ENCODE measurements at places on chromosomes 5 and 9.

DNA sequence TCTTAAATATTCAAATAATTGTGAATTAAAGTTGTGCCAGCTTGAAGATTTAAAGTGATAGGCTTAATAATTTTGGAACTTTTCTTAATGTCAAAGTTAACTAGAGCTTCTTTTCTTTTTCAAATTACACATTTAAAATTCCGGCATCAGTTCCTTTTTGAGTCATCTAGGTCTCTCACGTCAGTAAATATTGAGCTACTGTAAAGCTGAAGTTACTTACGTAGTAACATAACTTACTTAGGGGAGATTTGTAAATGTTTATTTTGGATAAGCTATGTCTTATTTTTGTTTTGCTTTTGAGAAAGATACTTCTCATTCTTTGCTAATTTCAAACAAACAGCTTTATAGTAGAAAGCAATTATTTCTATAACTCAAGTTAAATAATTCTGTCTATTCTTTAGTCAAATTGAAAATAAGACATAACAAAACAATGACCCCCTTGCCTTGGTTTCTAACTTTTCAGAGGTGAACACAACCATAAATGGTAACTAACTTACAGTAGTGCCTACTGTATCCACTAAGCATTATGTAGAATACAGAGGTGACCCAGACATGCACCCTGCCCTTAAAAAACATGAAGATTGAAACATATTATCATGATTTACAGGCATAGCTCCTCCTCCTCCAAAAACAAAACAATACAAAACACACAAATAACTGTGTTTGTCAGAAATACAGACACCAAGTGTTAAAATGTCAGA is 29.8 kb downstream of the CD274 start:
- no peak for DNase-seq

GRCh38 chr5:97022898-97023297 is 87.0 kb downstream of the LNPEP start:
- DNase-seq: no peak

DNA sequence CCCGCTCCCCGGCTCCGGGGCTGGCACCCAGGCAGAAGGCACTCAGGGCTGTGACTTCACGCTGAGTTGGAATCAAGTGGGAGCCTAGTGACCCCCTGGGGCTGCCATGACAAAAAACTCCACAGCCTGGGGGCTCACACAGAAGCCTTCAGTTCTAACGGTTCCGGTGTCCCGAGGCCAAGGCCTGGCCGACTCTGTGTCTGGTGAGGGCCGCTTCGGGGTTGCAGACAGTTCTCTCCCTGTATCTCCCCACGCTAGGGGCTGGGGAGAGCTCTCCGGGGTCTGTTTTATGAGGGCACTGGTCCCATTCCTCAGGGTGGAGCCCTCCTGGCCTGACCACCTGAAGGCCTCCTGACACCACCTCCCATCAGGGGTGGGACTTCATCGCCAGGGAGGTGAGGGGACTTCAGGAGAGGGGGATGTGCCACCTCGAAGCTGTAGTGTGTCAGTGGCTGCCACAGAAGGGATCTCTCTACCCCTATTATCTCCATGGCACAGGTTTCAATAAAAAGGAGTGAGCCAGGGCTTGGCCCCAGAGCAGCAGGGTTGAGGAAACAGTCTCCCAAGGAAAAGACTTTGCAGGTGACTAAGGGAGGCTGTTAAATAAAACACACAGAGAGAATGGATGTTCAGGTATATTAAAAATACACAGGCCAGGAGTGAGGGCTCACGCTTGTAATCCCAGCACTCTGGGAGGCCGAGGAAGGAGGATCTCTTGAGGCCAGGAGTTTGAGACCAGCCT is 1.5 kb upstream of the SLC6A3 start:
- DNase-seq: no peak

DNA sequence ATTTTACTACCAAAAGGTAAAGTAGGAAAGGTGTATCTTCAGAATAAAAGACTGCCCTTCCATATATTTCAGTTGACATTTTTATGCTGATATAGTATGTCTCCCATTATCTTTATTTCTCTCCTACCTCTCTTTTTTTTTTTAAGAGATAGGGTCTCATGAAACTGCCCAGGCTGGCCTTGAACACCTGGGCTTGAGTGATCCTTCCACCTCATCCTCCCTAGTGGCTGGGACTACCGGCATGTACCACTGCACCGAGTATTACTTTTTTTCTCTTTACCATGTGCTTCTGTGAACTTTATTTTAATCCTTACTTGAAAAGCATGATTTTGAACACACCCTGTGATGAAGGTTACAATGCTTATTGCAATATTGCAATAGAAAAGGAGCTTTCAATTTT is 42.7 kb downstream of the NIPBL start:
- DNase-seq: no peak

DNA sequence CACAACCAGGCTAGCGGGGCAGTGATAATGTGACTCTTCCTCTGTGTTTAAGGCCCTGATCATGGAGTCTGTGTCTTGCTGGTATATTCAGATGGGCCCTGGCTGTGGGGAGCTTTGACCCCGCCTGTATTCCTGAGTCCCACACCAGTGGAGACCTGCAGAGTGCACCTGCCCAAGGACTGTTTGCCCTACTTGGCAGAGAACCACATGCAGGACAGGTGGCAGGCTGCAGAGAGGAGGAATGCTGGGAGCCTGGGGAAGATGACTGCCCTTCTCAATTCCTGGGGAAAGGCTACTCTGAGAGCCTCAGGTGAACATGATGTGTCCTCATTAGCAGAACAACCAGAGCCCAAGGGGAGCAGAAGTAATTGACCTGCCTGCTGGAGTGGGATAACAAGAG is 36.2 kb downstream of the IARS1 start:
- no peak for DNase-seq

GRCh38 chr5:126446498-126447224 is 23.5 kb downstream of the GRAMD2B start:
- no peak for DNase-seq

DNA sequence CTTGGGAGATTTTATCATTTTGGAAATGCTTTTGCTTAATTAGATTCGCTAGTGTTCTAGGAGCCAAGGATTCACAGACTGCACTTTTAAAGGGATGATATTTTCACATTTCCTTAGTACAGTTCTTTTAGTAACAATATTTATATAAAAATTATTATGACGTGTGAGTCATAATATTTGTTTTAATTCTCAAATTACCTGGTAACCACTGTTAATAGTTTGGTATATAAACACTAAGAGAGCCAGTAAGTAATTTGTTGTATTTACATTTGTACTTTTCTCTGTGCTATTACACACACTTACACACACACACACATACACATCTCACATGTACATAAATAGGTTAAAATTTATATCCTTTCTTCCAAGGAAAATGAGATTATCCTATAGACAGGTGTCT is 58.8 kb upstream of the RAD23B start:
- DNase-seq: no peak

- DNase-seq: no peak
These were observed 10.1 kb upstream of the MOB3B start for GRCh38 chr9:27539479-27540441.

DNA sequence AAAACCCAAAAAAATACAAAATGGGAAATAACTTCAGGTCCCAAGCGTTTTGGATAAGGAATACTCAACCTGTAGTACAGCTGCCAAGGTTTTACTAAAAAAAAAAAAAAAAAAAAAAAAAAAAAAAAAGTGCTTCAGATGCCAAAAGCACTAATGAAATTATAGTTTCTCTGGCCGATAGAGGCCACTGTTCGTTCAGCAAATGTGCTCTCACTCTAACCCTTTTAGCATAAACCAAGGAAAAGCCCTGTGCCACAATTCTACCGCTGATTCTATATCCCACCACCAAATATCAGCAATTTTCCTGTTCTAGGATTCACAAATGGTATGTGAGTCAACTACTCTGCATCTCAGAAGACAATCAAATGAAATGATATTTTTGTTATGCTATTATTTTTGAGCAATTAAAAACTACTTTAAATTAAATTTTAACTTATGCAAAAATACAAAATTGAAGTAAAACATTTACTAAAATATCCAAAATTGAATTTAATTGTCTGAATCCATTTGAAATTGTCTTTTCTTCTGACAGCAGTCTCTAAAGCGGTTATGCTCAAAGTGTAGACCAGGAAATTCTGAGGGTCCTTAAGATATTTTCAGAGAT is 79.8 kb downstream of the RICTOR start:
- peak; percentile 58 for DNase-seq

- no peak for DNase-seq
These were observed 187.7 kb downstream of the DENND1A start for GRCh38 chr9:123742009-123742767.

DNA sequence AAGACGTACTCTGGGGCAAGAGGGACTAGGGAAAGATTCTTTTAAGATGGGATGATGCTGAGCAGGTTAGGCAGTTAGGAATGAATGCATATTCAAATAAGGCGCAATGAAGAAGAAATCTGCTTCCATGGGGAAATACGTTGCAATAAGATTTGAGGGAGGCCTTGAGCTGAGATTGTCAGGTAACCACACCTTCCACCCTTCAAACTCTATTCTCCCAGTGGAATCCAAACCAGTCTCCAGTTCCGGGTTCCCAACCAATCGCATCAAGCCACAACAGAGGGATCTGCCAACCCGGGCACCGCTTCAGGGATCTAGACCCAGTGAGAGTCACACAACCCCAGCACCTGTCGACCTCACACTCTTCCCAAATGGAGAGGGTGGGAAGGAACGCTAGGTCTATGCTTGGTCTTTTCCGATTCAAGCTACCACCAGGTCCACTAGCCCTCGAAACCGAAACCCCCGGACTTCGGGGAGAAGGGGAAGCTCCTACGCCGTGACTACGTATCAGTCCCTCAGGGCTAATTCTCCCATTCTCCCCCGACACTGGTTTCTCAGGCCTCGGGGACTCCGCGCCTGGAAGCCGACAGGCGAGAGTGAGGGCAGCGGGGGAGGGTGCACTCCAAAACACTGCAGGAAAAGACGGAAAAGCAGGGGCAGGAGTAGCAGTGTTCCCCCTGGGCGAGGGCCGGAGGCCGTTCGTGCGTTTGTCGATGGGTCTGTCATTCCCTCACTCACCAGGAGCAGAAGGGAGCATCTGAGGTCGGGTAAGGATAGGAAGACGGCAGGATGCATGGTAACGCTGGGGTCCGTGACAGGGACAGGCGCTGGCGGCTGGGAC is 534 bp downstream of the ERP44 start:
- peak; percentile 30 for DNase-seq

DNA sequence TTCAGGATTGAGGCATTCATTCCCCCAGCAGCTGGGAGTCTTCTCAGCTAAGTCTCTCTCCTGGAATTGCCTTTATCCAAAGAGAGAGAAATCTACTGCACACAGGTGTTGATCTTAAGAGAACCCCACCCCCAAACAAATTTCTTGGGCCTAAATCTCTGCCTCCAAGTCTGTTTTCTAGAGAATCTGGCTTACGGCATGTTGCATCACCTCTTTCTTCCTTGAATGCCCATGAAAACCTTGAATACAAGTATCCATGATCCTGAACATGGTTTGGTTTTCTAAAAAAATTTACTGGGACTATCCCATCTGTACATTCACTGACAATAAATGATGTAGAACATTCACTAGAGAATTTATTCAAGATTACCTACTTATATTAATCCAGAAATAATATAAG is 401.6 kb downstream of the PDE4D start:
- no peak for DNase-seq

DNA sequence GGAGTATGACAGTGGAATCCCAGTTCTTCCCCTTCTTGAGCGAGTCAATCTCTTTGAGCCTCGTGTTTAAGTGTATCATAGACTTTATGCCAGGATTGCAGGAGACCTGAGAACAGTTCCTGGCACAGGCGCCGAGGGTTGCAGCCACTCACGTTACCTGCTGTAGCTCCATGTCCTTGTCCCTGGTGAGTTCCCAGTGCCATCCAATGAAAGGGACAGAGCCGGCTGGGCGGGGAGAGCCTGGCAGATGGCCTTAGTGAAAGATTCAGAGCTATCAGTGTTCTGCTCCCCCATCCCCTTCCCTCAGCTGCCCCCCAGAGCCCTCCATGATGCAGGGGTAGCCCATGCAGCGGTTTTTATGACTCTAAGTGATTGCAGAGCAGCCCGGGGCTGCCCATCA is 554.0 kb downstream of the BNC2 start:
- no peak for DNase-seq

GRCh38 chr5:6837519-6838110 is 124.4 kb downstream of the TENT4A start:
- no peak for DNase-seq

DNA sequence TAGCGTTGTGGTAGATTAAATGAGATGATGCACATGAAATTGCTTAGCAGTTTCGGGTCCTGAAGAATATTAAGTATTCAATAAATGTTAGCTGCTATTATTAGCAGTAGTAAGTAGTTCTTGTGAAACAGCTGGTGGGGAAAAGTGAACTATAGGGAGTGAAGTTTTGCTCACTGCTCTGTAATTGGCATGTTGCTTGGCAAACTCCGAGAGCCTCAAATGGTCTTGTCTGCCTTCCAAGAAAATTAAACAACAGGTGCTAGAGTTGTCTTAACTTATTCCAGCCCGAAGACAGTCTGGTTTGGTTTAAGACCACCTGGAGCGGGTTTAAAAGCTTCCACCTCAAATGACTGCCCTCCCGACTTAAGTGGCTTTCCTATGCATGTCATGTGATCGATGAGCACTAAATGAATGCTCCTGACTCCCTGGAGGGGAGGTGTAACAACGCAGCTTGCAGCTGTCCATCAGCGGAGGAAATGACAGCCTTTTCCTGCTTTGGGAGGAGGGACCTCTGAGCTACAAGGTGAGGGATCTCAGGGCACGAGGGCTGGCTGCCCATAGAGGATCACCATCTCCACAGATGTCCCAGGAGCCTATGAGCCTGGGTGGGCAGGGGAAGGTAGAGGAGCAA is 202.9 kb upstream of the PANK3 start:
- DNase-seq: no peak

DNA sequence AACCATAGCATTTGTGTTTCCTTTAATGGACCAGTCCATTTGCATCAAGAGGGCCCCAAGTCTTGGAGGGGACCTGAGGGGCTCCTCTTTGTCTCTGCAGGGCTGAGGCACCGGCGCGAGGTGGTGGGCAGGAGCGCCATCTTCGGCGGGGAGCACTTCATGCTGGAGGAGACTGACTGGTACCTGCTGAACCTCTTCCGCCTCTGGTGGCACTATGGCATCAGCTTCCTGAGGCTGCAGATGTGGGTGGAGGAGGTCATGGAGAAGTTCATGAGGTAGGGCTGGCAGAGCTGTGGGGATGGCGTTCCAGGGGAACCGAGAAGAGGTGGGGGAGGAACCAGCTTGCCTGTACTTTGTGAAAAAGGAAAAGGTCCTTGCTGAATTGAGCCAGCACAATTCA is 6.1 kb downstream of the PCYOX1L start:
- no peak for DNase-seq

DNA sequence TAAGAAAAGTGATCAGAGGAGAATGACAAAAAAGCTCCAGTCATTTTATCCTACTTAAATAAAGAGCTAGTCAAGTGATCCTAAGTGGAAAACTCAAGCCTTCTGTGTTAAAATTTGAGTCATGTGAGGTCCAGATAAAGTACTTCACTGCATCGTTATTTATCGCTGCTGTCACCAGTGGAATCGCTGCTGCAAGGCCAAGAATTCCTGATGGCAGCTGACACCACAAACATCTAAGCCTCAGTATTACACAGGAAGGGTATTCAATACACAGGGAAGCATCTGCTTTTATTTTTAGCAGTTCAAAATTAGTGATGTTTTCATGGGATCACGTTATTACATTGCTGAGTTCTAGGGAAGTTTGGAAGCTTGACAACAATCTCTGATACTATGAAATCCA is 190.3 kb downstream of the GOLPH3 start:
- no peak for DNase-seq
